ENCODE measurements at places on chromosomes 12 and 14.

- DNase-seq = no peak
Measured at GRCh38 chr12:100656141-100656540, 82.7 kb downstream of the GAS2L3 start.

GRCh38 chr14:76088771-76089571, 62.8 kb upstream of the GPATCH2L start:
- no peak for DNase-seq

DNA sequence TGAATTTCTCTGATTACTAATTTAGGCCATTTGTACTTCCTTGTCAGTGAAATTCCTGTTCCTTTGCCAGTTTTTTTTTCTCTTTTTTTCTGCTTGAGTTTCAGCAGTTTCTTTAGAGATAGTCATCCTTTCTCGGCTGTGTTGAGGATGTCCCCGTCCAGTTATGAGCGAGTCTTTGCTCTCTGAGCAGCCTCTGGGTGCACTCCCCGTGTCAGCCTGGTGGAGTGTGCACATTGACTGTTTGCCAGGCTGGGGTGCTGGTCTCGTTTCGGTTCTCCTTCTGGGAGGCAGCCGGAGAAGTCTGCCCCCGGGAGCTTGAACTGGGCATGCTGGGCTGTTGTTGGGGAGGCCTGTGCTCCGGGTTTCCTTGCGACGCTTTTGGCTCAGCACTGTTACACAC, 3.0 kb downstream of the PACS2 start:
- DNase-seq = peak; percentile 17

DNA sequence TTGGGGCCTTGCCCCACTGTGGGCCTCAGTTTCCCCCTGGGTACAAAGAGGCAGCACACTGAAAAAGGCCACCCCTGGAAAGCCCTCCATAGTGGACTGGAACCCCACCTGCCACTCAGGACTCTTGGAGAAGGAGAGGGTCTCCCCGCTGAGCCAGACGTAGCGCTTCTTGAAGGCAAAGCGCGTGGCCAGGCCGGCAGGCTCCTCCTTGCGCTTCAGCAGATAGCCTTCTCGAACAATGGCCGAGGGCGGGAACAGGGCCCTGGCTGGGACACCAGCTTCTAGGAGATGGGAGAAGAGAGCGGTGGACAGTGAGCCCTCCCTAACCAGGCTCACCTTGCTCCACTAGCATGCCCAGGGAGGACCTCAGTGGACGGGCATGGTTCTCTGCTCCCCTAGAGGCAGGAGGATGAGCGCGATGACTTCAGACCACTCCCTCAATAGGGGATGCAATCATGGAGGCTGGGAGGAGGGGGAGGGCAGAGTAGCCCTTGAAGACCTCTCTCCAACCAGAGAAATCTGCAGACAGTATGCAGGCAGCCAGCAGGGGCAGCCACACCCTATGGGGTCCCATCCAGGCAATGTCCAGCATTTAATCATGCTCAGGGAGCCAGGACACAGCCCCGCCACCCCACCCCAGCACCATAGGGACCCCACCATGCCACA, 29.8 kb downstream of the RASAL1 start:
- DNase-seq = no peak

DNA sequence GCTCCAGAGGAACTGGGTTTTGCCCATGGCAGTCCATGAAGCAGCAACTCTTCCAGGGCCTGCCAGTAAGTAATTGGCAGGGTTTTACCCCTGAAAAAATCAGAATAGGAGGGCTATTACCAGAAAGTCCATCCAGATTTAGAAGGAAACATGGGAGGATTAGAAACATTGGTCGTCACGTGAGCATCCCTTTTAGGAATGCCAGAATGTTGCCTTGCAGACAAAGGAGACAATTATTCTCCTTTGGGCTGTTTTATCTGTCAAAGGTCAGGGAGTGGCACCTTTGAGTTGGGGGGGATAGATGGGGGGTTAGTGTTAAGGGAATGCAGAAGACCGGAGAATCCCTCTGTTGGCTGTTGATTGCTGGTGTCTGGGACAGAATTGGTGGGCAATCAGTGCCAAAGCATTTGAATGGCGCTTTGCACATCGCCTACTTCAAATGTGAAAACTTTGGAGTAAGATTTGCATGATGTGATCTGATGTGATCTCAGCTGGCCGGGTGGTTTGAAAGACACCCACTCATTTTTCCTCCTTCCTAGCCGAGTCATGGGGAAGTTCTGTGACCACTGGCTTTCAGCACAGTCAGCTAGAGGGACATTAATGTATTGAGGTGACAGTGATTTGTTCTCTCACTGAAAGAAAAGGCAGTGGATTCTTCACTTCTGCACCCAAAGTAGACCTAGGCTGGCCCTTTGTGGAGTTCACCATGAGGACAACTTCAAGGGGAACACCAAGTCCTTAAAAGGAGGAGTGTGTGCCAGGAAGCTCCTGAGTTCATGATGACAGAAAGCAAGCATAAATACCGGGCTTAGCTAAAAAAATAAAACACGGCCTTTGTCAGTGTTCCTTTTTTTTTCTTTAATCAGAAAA, 31.4 kb downstream of the FLVCR2 start:
- DNase-seq = no peak

GRCh38 chr12:29582146-29582545, 84.7 kb upstream of the OVCH1 start:
- DNase-seq = no peak

- DNase-seq = no peak
Measured at GRCh38 chr12:103677905-103678304, 90.8 kb downstream of the STAB2 start.

DNA sequence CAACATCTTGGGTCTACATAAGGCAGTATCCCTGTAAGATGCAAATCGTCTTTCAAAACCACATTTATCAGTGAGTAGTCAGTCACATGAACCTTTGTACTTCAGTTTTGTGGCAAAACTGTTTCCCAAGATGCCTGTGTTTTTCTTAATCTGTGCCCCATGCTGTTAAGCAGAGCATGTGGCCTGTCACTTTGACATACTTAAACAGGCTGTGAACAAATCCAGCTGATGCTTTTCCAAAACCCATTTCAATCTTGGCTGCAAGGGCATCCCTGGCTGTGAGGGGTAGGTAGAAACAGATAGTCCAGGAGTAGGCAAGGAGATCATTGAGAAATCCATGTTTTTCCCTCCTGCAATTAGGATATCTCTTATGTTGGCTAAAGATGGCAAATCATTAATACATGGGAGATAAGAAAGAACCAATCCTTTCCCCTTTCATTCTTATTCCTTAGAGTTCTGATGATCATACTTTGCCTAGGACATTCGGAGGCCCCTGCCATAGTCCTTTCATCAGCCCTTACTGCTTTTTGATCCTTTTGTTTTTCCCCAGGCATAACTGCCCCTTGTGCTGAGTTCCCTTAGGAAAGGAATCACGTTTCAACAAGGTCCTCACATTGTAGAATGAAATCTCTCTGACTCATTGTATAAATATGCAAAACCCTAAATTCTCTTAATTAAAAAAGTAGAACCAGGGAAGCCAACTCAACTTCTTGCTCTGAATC, 121.1 kb upstream of the EEA1 start:
- peak; percentile 19 for DNase-seq

GRCh38 chr12:108640802-108641445, 7.2 kb upstream of the SELPLG start:
- DNase-seq = no peak

GRCh38 chr12:22340143-22340542, 5.6 kb upstream of the ST8SIA1 start:
- no peak for DNase-seq

DNA sequence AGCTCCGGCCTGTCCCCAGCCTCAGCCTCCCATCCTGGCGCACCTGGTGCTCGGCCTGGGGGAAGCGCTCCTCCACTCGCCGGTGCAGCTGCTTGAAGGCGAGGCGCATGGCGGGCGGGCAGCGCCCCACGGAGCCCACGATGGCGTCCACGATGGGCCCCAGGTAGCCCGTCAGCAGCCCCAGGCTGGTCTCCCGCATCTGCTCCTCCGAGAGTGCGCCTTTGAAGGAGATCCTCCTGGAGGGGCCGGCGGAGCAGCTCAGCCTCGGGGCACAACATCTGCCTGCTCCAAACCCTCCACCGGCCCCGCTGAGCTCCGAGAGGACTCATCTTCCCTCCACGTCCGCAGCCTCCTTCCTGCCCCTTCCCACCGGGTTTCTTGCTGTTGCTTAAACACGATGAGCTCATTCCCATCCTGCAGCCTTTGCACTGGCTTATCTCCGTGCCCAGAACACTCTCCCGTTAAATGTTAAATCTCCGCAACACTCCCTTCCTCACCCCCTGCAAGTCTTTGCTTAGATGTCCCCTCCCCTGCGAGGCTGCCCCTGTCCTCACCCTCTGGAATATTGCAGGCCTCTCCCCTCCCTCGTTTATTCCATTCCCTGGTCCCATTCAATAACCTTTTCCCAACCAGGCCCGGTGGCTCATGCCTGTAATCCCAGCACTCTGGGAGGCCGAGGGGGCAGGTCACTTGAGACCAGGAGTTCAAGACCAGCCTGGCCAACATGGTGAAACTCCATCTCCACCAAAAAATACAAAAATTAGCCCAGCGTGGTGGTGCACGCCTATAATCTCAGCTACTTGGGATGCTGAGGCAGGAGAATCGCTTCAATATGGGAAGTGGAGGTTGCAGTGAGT, 23.3 kb downstream of the RASAL1 start:
- DNase-seq = no peak

DNA sequence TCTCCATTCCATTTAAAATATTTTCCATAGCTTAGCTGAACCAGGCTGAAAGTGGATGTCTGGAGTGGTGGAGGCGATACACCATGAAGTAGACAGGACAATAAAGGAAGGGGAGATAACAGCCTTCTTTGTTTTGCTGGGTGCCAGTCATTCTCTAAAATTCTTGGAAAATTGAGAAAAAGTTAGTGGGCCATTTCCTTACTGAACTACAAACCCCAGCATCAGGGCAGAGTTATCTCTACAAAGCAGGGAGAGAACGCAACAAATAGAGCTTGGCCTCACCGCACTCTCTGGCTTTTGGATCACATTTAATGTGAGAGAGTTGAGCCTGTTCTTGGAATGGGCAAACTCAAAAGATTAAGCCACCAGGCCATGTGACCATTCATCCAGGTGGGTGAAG, 41.2 kb upstream of the LRRC10 start:
- DNase-seq = no peak

DNA sequence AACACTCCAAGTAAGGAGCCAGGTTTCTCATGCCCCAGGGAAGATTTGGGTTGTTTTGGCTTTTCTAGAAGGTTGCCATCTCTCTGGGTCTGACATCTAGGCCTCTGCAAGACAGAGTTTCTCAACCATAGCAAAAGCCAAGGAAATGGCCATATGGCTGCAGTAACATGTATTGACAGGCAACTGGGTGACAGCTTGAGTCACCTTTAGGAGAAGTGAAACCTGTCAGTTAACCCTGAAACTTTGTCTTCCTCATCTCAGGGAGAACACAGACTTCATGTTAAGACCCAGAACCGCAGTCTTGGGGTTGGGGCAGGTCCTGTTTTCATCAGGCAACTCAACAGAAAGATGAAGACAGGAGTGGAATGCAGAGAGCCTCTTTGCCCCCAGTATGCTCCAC, 46.0 kb upstream of the PLBD1 start:
- DNase-seq = peak; percentile 70

DNA sequence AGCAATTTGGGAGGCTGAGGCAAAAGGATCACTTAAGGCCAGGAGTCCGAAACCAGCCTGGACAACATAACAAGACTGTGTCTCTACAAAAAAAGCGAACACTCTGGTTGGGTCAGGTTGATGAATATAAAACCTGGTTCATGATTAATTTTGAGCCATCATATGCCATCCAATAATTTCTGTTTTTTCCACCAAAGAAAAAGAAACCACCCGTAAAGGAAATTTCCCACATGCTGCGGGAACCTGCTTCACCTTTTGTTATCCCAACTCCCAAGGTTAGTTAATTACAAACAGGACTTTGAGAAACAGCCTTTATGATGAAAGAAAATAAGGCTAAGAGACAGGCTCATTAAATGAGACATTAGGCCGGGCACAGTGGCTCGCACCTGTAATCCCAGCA, 24.1 kb upstream of the BICDL1 start:
- no peak for DNase-seq

DNA sequence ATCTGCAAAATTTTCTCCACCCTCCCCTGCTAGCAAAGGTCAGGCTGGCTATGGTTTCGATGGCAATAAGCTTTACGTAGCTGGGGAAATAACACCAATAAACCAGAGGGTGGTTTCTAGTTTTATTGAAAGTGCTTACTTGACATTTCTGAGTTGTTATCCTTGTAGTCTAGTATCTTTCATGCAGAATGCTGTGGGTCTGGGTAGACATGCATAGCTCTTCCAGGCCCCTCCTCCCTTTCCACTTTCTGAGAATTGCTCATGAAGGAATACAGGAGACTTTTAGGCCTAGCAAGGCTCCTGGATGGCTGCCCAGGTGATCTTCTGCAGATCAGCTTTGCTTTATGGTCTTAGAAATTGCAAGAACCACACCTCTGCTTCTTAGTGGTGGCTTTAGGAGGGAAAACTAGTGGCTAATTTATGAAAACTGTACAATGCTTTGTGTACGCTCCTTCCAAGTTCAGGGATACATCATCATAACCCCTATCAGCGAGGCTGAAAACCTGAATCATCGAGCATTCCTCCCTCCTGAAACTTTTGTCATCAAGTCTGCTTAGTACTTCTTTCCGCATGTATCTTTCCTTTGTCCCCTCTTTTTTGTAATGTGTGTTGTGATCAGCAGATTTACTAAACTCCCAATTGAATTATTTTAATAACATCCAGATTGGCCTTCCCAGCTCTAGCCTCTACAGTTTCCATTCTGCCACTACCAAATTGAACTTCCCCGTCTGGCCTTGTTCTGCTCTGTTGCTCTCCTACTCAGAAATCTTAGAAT, 473.0 kb downstream of the RAD51B start:
- DNase-seq = no peak

GRCh38 chr12:39581592-39581991, 38.0 kb downstream of the ABCD2 start:
- peak; percentile 58 for DNase-seq

- DNase-seq = no peak
Measured at GRCh38 chr14:59529189-59529588, 44.9 kb downstream of the JKAMP start.

DNA sequence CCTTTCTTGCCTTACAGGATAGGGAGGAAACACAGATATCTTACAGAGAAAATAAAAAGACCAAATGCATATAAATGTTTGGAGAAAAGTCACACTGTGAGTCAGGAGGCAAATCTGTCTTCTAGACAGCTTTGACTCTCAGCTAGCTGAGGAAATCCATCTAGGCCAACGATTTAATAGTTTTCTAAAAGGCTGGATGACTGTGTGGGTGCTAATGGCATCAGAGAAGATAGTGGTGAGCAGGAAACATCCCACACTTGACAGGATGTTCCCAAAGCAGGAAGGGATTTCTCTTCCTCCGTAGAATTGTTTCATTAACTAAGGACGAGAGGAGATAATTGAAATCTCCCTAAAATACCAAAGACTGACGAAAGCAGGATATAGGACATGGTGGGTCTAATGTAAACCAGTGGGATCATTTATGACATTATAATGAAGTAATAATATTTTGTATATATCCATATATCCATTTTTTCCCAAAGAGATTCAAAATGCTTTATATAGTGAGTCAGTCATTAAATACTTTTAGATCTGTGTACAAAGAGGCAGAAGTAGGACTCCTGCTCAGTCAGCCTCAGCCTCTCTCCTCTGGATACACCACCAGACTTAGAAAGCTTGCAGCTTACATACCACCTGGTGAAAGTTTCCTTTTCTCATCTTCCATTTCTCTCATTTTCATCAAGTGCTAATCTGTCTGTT, 44.3 kb upstream of the PSMA6 start:
- DNase-seq = no peak

All from epithelial cell of esophagus (primary cell).